ENCODE measurements at places on chromosomes 13 and 19. TPM values are rescaled to one million over a fixed set of nuclear protein-coding genes. Genes with fewer than 3 reads are reported as not detected.

ERICH6B gene
- total RNA-seq = not detected

TUBGCP3 gene
- 16.3 TPM for total RNA-seq

CLIP3 gene
- 0.74 TPM for total RNA-seq

TRAPPC5 gene
- total RNA-seq = 95.2 TPM

CARS2 gene
- 52.7 TPM for total RNA-seq

GGN gene
- total RNA-seq = 0.08 TPM

ZIC2 gene
- 6.5 TPM for total RNA-seq

NOTCH3 gene
- total RNA-seq = 16.4 TPM

LGALS14 gene
- not detected for total RNA-seq

RPS15 gene
- 2,075 TPM for total RNA-seq

TMEM221 gene
- 0.76 TPM for total RNA-seq

LCP1 gene
- 0.25 TPM for total RNA-seq

HAUS8 gene
- total RNA-seq = 14.2 TPM

CABP5 gene
- not detected for total RNA-seq

SLITRK5 gene
- total RNA-seq = 0.51 TPM

PPP2R1A gene
- total RNA-seq = 302 TPM

ZNF329 gene
- 3.2 TPM for total RNA-seq

MCEMP1 gene
- total RNA-seq = not detected

FREM2 gene
- total RNA-seq = not detected

KLK1 gene
- not detected for total RNA-seq

ZNF610 gene
- total RNA-seq = not detected

ZNF667 gene
- not detected for total RNA-seq

CYP4F8 gene
- total RNA-seq = not detected

SLC17A7 gene
- 0.75 TPM for total RNA-seq

PABPC3 gene
- 0.13 TPM for total RNA-seq

CGB1 gene
- not detected for total RNA-seq

TMPRSS9 gene
- not detected for total RNA-seq

REX1BD gene
- 58.6 TPM for total RNA-seq

VSTM2B gene
- not detected for total RNA-seq

LHB gene
- total RNA-seq = not detected

PSG3 gene
- total RNA-seq = 0.09 TPM

ZNF555 gene
- total RNA-seq = 2.5 TPM

GPR18 gene
- not detected for total RNA-seq

ZNF573 gene
- 1.6 TPM for total RNA-seq

EML2 gene
- total RNA-seq = 26.4 TPM

ADGRE3 gene
- not detected for total RNA-seq

EBI3 gene
- 3.4 TPM for total RNA-seq

GFY gene
- 0.16 TPM for total RNA-seq

CEACAM20 gene
- not detected for total RNA-seq

RPS5 gene
- total RNA-seq = 2,504 TPM

JSRP1 gene
- total RNA-seq = 0.75 TPM

KLC3 gene
- 1.4 TPM for total RNA-seq

RFXAP gene
- total RNA-seq = 0.88 TPM

EFNA2 gene
- 2.2 TPM for total RNA-seq

B3GNT3 gene
- 4.1 TPM for total RNA-seq

MYH14 gene
- 6.3 TPM for total RNA-seq

ARHGEF1 gene
- 116 TPM for total RNA-seq

C2CD4C gene
- 0.22 TPM for total RNA-seq

OR4F17 gene
- not detected for total RNA-seq

ZNF581 gene
- 36.1 TPM for total RNA-seq

GPC5 gene
- total RNA-seq = not detected

DACH1 gene
- not detected for total RNA-seq

PSG11 gene
- not detected for total RNA-seq

Data from A549 treated with Hydrocortisone at 1 μM for 4 hours (cell line).